ENCODE measurements at places on chromosomes 7 and 10.

DNA sequence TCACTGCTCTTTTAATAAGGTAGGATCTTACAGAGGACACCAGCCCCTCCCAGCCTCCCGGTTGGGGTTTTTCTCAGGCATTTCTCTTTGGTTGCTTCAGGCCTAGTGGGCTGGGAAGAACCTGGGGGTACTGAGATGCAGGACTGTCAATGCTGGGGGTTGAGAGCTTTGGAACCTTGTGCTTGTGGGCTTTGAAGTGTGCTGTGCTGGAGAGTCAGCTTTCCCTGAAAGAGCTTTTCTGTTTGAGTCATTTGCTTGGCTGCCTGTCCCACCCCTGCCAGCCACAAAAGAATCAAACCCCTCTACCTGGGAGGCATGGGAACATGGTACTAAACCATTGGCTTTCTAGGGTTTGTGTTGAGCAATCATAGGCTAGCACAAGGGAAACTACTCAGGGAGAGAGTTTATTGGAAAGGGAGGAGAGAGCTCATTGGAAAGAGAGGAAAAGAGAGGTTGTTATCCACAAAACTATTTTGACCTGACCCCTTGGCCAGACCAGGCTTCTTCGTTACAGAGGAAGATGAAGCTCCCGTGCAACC, 1.4 kb downstream of the SCD start:
- DNase-seq = no peak

DNA sequence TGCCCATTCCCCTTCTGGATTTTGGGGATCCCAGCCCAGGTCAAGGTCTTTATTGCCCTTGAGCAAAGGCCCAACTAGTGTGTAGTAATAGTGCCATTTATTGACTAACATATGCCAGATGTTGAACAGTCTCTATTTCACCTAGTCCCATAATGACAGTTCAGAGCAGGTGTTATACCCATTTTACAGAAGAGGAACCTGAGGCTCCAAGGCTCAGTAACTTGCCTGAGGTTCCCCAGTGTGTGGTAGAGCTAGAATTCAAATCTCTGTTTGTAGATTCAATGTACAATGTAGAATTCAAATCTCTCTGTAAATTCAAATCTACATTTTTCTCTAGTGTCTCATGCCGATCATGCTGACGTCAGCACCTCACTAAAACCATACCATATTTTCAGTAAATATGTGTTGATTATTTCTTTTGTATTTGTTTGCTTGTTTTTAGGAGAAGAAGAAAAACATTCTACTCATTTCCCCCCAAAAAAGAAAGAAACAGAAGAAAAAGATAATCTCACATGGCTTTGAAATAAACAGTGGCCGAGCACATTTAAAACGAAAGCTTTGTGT, 329.7 kb downstream of the PRPF18 start:
- DNase-seq = no peak

- no peak for DNase-seq
Observed at GRCh38 chr10:48273741-48274140, 755 bp downstream of the FRMPD2 start.

DNA sequence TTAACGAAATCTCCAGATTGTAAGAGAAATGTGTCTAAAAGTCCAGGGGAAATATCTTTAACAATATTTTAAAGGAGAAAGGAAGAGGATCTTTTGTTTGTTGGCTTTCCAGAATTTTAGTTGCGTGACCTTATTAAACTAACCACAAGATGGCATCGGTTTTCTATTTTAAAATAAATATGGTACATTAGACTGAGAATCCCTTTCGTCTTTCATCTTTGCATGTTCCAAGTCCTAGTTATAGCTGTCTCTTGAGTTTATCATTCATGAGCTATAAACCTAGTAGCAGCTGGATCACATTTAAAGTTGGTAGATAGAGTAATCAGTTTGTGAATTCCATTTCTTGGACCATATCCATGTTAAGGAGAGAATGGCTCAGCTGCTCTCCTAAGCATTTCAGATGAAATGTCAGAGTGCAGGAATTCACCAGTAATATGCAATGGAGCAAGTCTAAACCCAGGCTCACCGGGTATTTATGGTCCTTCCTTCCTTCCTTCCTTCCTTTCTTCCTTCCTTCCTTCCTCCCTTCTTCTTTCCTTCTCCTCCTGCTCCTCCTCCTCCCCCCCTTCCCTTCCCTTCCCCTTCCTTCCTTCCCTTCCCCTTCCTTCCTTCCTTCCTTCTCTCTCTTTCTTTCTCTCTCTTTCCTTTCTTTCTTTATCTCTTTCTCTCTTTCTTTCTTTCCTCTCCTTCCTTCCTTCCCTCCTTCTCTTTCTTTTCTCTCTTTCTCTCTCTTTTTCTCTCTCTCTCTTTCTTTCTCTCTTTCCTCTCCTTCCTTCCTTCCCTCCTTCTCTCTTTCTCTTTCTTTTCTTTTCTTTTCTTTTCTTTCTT, 57.8 kb upstream of the RAB18 start:
- peak; percentile 42 for DNase-seq

GRCh38 chr7:158684329-158684728, 20.3 kb downstream of the NCAPG2 start:
- DNase-seq = no peak

- DNase-seq = peak; percentile 31
Observed at GRCh38 chr10:73889014-73889413, 14.7 kb upstream of the CAMK2G start.

GRCh38 chr7:151936207-151936606, 20.0 kb upstream of the GALNTL5 start:
- peak; percentile 62 for DNase-seq

- no peak for DNase-seq
Observed at GRCh38 chr7:66669088-66669487, 40.4 kb downstream of the KCTD7 start.

GRCh38 chr7:130732980-130733930, 752 bp downstream of the KLF14 start:
- DNase-seq = no peak

DNA sequence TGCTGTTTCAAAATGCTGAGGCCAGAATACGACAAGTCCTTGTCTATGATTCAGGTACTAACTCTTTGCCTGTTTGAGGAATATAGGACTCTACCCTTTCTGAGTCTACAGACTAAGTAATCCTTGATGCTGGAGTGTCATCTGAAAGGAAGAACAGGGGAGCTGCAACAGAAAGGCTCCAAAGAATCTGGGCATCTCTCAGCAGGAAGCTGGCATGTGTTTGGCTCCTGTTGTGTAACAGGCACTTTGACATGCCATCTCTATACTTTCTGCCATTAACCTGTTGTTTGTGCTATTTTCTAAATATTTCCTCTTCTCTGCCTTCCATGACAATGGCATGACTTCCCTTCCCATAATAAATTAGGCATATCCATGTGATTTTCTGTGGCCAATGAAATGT, 409.5 kb downstream of the ADRA2A start:
- DNase-seq = no peak

GRCh38 chr10:92938841-92939240, 90.5 kb downstream of the EXOC6 start:
- DNase-seq = no peak

DNA sequence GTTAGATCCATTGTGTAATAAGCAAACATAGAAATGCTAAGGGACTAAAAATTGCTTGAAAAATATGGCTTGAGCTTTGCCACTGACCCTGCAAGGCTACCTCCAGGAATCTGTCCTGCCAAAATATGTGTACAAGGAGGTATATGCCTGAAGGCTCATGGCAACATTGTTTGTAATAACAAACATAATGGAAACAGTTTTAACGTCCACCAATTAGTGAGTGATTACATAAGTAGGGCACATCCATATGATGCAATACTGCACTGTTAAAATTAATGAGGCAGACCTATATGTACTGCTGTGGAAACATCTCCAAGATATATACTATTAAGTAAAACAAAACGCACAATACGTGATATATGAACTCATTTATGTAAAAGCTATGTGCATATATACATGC, 13.1 kb upstream of the GOT1 start:
- DNase-seq = no peak

DNA sequence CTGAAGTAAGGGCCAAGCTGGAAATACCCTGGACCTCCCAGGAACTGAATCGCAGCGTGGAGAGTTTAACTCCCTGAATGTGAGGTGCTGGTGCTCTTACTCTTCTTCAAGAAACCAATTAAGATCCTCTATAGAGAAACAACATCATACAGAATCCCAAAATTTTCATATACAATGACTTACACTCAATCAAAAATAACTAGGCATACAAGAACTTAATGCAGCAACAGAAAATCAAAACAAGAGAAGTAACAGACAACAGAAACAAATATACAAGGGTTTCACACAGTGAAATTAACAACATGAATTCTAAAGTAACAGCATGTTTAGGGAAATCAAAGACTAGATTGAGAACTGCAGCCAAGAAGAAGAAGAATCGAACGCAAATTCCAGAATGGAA, 37.7 kb downstream of the RNF216 start:
- DNase-seq = no peak

DNA sequence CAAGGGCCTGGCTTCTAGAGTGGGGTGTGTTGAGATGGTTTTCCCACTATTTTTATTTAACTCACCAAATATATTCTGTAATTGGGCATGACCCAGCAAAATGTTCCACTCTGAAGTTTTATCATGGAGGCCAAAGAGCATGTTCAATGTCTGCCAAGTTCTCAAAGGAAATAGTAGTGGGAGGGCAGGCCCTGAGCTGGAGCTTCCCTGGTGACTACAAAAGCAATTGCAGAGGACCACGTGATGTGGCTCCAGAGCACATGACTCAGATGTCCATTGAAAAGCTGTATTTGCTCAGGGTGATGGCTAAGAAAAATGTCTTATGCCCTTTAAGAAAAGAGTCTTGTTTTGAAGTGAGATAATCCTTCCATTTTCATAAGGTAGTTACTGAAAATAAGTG, 1024.8 kb downstream of the LRMDA start:
- DNase-seq = no peak

DNA sequence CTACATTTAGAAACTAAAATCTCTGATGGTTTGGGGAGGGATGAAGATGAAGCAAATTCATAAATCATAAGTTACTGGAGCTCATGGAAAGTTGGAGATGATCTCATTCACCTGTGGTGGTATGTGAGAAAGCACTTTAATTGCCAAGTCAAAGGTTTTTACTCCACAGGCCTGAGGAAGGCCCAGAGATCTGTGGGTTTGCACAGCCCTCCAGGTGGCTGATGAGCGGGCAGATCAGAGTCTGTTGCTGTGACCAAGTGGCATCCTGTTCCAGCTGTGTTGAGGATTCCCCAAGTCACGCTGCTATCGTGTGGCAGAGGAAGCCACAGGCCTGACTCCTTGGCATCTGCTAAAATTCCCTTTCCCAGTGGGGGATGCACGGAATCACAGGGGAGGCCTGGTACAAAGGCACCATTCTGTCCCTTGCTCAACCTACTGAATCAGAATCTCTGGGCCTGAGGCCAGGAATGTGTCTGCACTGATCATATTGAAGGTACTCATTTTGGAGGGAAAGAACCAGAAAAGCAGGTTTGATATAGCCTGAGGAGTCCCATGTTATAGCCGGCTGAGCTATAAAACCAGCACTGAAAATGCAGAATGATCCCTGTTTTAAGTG, 19.7 kb upstream of the DDC start:
- DNase-seq = no peak

DNA sequence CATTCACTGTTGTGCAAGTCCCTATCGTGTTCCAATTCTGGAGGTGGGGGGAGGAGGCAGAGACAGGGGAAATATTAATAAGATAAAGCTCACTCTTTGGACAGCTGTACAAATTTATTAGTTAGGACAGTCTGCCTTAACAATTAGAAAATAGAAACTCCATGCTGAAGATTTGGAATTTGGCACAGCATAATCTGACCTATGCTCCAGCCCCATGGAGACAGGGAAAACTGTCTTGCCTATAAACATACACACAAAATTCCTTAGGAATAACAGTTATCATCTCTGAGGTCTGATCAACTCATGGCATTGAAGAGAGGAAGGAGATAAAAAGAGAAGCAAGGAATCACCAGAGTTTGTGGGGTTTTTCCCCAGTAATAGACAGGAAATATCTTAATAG, 335.4 kb upstream of the MEOX2 start:
- DNase-seq = no peak

GRCh38 chr10:19704544-19704943, 111.7 kb upstream of the PLXDC2 start:
- no peak for DNase-seq

GRCh38 chr10:22625516-22626290, 88.7 kb downstream of the PIP4K2A start:
- DNase-seq = no peak

GRCh38 chr7:53504914-53505313, 469.5 kb downstream of the POM121L12 start:
- no peak for DNase-seq

DNA sequence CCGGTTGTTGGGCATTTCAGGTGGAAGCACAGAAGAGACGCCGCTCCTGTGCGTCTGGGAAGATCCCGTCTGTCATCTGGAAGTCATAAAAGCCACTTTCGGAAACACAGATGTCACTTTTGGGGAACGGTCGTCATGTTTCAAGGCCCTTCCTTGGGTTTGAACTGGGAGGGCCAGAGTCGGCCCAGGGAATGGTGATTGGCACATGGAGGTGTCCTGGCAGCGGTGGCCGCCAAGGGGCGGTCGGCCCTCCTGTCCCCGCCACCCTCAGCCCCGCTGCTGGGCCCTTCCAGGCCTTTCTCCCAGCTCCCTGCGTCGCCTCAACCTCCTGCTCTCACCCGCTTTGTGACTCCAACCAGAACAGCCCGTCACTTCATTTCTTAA, 115.2 kb upstream of the SFMBT2 start:
- no peak for DNase-seq

DNA sequence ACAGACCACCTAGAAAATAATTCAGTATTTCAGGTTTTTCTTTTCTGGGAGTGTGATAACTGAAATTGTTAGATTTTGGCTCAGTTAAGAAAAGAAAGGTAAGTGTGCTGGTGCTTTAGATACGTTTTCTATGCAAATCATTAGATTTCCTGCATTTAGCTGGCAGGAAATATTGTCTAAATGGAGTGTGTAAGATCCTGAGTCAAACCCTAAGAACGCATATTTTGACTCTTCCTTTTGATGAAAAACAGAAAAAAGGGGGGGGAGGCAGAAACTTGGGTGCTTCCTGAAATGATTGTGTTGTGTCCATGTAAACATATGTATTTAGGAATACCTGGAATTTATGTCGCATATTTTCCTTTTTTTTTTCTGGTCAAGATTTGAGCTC, 1.2 kb downstream of the GRK5 start:
- no peak for DNase-seq

DNA sequence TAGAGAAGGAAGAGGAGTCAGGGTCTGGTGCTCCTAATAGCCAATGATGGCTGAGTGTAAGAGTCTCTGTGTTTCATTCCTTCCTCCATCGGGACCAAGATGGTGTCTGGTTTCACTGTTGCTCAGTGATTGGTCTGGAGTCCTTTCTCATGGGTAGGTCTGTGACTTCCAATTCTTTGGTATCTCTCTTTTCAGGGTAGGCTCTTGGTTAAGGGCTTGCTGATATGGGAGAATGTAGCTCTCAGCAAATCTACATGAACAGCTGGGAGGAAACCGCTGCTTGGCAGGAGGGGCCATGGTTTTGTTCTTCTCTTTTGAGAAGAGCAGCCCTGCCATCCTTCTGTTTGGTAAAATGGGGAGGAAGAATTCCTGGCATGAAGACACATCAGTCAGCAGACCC, 209.1 kb upstream of the PODXL start:
- DNase-seq = no peak

- no peak for DNase-seq
Observed at GRCh38 chr7:7512861-7513597, 22.6 kb downstream of the COL28A1 start.

GRCh38 chr7:149238051-149238450, 1.4 kb upstream of the ZNF212 start:
- DNase-seq = no peak

Data from CD4-positive, alpha-beta T cell treated with Interleukin-2 at 100 ng/mL for 4 hours (primary cell).